ENCODE measurements at places on chromosomes 4 and X.

GRCh38 chrX:45749375-45749774 lies 548.7 kb upstream of the DIPK2B start:
- no peak for DNase-seq

- DNase-seq: no peak
Observed at GRCh38 chrX:40749681-40750494, 14.5 kb upstream of the MED14 start.

DNA sequence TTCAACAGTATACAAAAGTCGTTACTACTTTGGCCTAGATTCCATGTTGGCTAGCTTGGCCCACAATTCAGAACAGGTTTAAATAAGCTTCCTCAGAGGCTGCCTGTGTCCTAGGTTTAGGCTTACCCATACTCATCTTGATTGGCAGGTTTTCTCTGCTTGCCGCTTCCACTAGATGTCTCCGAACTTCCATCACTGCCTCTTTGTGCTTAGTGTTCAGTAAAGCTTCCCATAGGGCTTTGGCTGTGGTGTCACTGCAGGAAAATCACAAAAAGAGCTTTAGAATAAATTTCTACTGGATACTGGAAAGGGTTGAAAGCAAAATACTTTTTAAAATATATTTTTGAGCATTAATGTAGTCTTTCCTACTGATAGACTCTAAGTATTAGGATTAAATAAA lies 52.4 kb downstream of the SCFD2 start:
- DNase-seq: no peak

DNA sequence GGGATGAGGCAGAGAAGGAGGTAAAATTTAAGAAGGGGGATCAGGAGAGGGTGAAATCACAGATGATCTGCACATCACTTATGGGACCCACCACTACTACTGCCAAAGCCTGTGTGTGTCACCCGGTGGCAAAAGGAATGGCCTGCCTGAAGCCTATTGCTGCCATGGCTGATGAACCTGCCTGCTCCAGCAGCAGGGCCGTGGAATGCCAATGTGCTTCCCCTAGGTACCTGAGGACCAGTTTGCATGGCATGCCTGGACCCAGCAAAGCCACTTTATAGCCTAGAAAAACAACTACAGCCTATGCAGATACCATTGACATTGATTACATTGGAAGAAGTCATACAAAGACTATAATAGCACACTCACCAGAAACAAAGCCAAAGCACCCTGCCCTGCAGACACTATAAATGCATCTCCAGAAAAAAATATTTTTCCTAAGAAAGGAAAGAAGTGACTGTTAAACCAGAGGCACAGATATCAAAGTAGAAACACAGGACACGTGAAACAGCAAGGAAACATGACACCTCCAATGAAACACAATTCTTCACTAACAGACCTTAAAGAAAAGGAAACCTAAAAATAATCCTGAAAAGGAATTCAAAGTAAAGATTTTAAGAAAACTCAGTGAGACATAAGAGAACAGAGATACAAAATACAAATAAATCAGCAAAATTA lies 680.7 kb upstream of the GRID2 start:
- DNase-seq: no peak

- DNase-seq: no peak
Observed at GRCh38 chr4:168164915-168165548, 72.7 kb downstream of the ANXA10 start.

GRCh38 chr4:177177541-177178081 lies 132.1 kb upstream of the NEIL3 start:
- DNase-seq: no peak

- DNase-seq: no peak
Observed at GRCh38 chrX:131831185-131831520, 191.9 kb upstream of the STK26 start.

GRCh38 chr4:5882947-5883346 lies 9.9 kb downstream of the CRMP1 start:
- DNase-seq: no peak

GRCh38 chr4:77197361-77197760 lies 40.4 kb downstream of the CCNG2 start:
- no peak for DNase-seq

DNA sequence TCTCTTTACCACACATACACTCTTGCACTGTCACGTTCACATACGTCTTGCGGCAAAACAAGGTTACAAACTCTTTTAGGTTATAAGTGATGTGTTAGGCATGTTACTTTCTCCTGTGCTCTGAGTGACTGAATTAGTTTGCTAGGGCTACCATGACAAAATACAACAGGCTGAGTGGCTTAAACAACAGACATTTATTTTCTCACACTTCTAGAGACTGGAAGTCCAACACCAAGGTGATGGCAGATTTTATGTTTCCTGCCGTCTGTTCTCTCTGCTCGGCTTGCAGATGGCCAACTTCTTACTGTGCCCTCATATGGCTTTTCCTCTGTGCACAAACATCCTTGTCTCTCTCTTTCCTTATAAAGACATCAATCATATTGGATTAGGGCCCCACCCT lies 1224.3 kb upstream of the TENM3 start:
- no peak for DNase-seq

DNA sequence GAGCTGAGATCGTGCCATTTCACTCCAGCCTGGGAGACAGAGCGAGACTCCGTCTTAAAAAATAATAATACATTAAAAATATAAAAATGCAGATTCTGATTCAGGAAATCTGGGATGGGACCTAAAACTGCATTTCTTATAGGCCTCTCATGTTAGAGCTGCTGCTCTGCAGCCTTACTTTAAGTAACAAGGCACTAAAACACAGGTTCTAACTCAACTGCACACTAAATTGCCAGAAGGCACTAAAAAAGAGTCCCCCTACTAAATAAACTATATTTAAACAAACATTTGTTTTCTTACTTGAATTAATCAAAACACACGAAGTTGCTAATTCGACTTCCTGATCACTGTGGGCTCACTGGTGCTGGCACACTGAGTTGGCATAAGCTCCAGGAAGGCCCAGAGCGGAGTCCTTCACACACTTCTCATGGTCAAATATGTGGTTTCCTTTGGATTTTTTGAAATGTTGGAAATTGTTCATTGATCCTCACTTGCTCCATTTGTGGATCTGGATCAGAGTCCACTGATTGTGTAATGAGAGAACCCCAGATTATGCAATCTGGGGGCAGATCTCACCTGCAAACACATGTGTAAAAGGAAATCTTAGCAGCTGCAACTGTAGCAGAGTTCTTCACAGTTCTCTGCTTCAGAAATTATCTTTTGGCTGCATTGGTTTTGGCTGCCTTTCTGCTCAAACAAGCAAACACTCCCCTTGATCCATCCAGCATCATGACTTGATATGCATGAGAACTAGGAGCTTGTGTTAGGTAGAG lies 59.3 kb downstream of the AFF1 start:
- DNase-seq: no peak

- DNase-seq: no peak
Observed at GRCh38 chrX:75968293-75968692, 183.2 kb upstream of the MAGEE2 start.

- no peak for DNase-seq
Observed at GRCh38 chr4:31415629-31416028, 695.5 kb downstream of the PCDH7 start.
